ENCODE measurements at places on chromosomes 16 and 17.

GRCh38 chr17:8481089-8481488, 45.4 kb downstream of the NDEL1 start:
- DNase-seq, result no peak

DNA sequence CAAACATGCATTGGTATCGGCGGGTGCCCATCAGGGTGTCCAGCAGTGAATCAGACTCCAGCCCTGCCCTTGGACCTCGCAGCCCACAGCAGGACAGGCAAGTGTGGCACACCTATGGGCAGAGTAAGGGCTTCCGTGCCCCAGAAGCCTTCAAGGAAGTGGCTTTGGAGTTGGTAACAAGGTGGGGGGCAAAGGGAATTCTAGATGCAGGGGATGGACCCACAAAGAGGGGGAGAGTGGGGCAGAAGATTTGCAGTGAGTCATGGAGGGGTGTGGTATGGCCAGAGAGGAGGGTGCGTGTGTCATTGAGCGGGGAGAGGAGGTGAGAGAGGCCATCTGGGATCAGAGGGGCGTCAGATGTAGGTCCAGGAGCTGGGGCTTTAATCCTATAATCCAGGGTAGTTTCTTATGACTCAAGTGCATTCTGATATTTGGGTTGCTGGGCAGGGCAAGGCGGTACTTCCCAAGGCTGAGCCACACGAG, 8.5 kb upstream of the SPNS2 start:
- no peak for DNase-seq

DNA sequence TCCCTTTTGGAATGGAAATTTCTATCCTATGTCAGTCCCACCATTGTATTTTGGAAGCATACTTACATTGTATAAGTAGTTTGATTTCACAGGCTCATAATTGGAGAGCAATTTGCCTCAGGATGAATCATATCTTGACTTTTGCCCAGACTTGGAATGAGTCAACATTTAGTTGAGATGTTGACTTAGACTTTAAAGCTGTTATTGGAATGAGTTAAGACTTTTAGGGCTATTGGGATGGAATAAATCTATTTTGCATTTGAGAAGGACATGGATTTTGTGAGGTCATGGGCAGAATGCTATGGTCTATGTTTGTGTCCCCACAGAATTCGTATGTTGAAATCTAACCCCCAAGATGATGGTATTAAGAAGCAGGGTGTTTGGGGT, 12.2 kb upstream of the ZNF594 start:
- peak; percentile 39 for DNase-seq

DNA sequence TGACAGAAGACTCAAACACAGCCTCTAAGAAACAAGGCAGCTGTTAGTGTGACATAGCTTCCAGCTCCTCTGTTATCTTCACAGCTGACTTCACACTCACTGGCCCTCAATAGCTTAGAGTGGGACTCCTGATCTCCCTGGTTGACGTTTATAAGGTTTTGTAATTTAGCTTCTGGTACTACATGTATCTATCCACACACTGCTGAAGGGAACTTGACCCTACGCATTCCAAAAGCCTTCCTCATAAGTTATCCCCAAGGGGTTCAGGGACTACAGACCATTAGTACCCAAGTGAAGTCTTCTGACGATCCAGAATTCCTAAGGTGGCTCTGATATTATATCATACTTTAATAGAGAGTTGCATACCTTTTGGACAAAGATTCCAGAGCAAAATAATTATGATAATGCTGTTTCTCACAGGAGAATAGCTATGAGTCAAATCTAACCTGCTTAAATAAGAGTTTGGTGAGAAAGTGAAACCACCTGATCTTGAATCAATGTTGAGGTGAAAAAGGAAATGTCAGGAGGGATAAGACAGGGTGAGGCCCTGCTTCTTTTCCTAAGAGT, 14.5 kb downstream of the ACACA start:
- DNase-seq, result peak; percentile 87

DNA sequence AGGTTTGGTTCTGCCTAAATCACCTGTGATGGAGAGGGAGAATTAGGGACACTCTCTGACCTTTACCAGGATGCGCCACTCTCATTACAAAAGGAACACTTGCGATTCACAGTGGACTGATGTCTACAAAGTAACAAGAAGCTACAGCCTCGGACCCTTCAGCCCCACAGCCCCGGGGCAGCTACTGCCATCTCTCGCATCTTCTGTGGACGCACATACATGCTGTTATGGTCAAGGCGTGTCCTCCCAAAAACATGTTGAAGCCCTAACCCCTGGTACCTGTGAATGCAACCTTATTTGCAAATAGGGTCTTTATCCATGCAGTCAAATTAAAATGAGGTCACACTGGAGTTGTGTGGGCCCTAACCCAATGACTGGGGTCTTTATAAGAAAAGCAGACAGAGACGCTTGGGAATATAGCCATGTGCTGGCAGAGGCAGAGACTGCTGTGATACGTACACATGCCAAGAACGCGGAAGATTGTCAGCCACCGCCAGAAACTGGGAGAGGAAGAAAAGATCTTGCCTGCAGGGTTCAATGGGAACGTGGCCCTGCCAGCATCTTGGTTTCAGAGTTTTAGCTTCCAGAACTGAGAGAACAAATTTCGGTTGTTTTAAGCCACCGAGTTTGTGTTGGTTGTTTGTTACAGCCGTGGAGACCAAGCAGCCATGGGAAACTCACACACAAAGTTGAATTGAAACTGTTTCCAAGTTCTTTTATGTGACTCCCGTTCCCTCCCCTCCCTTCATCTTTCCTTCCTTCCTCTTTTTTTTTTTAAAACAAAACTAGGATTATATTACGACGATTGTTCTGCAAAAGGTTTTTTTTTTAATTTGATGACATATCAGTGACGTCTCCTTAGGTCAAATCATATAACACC, 23.1 kb downstream of the ATP2C2 start:
- no peak for DNase-seq

DNA sequence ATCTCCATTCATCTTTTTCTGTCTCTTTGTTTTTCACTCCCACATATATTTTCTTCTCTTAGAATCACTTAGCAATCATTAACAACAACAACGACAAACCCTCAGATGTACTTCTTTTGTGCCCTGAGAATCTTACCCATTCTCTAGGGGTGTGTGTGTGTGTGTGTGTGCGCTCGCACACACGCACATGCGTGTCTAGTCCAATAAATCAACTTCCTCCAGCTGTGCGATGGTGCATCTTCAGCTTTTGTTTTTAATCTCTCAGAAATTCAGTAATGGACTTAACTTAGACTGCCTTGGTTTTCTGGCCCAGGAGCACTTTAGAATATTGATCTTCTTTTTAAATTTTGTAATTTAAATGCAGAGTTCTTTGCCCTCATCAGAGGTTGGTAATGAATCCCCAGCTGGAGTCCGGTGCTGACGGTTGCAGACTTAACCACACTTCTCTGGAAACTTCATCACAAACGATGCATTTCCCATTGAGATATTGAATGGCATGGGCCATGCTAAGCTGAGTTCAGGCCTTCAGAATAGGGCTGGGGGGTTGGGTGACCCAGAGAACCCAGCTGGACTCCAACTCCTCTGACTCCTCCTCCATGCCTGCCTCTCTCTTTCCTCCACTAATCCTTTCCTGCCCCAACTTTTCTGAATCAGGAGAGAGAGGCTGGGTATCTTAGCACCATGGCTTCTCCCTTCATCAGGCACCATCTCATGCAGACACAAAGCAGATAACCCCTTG, 193.9 kb downstream of the ZNF18 start:
- no peak for DNase-seq

DNA sequence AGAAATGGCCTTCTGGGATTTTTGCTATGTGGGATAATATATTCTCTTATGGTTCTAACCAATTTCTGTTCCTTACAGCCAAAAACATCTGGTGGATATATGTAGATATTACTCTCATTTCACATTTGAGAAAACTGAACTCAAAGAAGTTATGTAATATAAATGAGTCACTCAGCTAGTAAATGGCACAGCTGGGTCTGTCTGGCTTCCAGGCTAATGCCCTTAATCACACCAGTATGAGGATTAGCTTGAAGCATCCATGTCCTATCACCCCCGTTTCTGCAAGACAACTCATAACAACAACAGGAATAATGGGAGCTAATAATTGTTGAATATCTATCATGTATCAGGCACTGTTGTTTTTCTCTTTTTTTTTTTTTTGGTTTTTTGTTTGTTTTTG, 34.4 kb upstream of the USP7 start:
- DNase-seq, result peak; percentile 29

DNA sequence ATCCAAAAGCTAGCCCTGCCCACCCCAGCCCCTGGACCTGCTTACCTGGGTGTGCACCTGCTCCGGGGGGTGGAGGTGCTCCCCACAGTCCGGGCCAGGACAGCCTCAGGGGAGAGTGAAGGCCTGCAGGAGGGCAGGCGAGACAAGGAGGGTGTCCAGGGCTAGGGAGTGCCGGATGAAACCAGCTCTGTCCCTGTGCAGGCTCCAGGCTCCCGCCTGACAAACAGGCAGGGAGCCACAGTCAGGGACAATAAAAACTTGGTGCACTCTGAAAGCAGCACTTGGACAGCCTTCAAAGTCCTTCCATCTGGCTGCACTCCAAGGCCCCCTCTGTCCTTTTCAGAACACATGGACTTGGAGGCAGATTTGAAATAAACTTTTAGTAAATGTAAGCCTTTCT, 3.9 kb downstream of the PAQR4 start:
- DNase-seq, result no peak

DNA sequence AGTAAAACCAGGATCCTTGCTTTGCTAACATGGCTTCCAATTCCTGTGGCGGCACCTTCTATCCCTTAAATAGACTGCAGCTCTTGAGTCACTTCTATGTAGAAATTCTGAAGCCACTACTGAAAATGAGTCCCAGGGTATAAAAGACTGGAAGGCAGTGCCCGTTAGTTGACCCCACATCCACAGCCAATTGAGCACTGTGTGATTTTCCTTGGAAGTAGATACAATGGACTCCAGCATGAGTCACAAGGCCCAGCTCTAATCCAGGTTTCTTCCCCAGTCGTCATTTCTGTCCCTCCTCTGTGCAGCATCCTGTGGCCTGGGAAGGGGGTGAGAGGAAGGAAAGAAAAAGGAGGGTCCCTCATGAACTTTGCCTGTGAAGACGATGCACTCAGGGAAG, 69.5 kb downstream of the HLF start:
- DNase-seq, result peak; percentile 21

DNA sequence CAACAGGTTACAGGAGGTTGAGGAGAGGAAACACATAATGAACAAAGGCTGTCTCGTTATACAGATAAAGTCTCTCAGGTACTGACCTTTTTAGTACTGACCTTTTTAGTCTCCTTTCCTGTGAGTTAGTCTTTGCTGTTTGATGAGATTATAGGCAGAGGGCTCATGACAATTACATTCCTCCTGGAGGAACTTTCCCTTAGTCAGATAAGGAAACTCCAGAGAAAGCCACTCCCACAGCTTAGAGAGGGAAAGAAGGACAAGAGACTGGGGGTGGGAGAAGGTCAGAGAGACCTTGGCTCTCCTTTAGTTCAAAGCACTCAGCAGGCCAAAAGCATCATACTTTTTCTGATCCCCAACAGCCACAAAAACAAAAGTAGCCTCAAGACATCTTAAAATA, 15.3 kb upstream of the PSMD7 start:
- DNase-seq, result no peak

- no peak for DNase-seq
Measured at GRCh38 chr17:17391668-17392370, 85.0 kb upstream of the MED9 start.

DNA sequence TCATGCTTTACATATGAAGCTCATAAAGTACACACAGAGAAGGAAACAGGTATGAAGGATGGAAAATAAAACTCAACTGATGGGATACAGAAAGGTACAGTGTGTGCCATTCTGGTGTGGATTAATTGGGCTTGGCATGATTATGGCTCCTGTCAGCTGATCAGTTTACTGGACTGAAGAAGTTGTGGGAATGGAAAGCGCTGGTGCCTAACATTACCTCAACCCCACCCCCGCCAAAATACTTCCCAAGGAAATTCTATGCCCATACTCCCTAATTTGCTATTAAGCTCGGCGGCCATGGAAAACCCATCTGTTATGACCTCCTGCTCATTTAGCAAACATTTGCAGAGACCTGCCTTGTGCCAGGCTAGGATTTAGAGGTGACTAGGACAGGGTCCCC, 16.6 kb upstream of the PMFBP1 start:
- DNase-seq, result no peak

DNA sequence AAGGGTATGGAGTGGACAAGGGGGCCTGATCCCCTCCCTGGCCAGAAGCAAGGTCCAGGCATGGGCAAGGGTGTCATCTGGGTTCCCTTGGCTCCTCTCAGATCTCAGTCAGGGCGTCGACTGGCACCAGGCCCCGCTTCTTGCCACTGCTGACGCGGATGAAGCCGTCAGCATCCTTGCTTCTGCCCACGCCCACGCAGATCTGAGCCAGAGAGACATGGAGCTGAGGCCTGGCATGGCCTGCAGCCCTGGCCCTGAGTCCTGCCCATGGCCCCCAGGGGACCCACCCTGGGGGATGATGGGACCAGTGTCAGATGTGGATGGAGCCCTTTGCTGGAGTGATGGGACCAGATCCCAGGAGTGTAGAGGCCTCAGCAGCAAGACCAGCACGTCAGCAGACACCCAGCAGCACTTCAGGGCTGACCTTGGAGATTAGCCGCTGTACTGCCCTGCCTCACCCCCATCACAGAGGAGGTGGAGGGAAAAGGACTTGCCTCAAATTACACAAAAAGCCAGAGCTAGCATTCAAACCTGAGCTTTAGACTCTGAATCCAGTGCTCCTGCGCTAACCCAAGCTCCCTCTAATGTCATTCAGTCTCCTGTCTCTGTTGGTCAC, 12.2 kb downstream of the RPL19 start:
- no peak for DNase-seq

- DNase-seq, result no peak
Measured at GRCh38 chr17:231966-232807, 50.7 kb upstream of the DOC2B start.

GRCh38 chr16:13427943-13428342, 492.0 kb upstream of the ERCC4 start:
- DNase-seq, result no peak

DNA sequence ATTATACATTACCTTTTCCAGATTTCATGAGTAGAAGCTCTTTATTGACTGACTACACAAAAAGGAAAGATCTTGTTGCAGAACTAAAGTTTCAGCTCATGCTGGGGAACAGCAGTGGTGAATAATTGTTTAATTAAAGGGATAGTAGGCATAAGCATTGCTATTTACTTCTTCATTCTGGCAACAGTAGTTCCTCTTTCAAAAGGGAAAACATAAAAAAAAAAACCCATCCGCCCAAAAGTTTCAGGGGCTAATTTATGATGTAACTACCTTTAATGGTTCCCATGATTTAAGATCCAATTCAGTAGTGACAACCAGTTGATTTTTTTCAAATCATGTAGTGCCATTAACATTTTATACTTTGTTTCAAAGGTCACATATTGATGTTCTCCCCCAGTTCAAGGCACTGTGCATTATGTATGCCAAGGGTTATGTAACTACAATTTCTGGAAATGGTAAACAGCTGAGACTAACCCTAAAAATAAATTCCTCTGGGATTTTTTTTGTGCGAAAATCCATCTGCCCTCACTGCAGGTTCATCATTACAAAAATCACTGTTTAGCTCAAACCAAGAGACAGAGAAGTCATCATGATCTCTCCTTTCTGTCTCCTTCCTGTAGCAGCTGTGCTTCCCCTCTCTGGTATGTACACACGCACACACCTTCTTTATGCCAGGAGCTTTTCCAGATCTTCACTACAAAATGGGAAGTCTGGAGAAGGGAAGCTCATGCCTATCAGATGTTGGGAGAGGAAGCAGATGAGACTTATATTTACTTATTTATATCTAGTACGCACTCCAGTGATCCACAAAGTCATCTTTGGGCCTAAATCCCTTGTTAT, 2.2 kb upstream of the PHLPP2 start:
- DNase-seq, result no peak
